ENCODE measurements at places on chromosomes 3 and 15. TPM values are rescaled to one million over a fixed set of nuclear protein-coding genes. Genes with fewer than 3 reads are reported as not detected.

The BCL2A1 gene
- 1.9 TPM for total RNA-seq

The ATG3 gene
- 88.4 TPM for total RNA-seq

The SLCO2A1 gene
- 2.2 TPM for total RNA-seq

The CLSTN2 gene
- 0.07 TPM for total RNA-seq

The ZDHHC23 gene
- total RNA-seq = 6.8 TPM

The SNX1 gene
- 63.3 TPM for total RNA-seq

The PPP1R14D gene
- not detected for total RNA-seq

The PRTG gene
- total RNA-seq = 4.4 TPM

The TUSC7 gene
- total RNA-seq = not detected

The GMNC gene
- not detected for total RNA-seq

The ITGA11 gene
- total RNA-seq = 0.14 TPM

The CELF6 gene
- not detected for total RNA-seq

The SAXO2 gene
- 0.40 TPM for total RNA-seq

The CLDN11 gene
- total RNA-seq = 7.5 TPM

The GOLGA6L7 gene
- total RNA-seq = not detected

The MYL3 gene
- not detected for total RNA-seq

The CCDC80 gene
- total RNA-seq = 9.2 TPM

The C3orf49 gene
- total RNA-seq = not detected
